Right ventricle myocardium superior (tissue), 1 donor: ENCODE measurements at places on chromosomes 1 and 21. TPM values are rescaled to one million over a fixed set of nuclear protein-coding genes. Genes with fewer than 3 reads are reported as not detected.

DNA sequence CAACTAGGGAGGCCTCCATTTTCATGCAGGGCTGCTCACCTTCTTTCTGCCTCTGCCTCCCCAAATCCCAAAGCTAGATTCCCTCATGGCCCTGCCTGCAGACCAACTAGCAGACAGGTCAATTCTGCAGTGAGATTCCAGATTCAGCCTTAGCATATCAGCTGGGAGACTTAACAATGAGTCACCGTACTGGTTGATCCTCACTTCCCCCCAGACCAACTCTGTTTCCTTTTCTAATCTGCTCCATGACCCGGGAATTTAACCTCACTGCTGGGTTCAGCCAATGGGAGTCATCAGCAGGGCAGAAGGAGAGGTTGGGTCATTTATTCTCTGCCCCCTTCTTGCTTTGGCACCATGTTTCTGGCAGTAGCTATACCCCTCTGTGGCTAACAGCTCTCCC lies 140.6 kb upstream of the GRIK3 start:
- no peak for DNase-seq

DNA sequence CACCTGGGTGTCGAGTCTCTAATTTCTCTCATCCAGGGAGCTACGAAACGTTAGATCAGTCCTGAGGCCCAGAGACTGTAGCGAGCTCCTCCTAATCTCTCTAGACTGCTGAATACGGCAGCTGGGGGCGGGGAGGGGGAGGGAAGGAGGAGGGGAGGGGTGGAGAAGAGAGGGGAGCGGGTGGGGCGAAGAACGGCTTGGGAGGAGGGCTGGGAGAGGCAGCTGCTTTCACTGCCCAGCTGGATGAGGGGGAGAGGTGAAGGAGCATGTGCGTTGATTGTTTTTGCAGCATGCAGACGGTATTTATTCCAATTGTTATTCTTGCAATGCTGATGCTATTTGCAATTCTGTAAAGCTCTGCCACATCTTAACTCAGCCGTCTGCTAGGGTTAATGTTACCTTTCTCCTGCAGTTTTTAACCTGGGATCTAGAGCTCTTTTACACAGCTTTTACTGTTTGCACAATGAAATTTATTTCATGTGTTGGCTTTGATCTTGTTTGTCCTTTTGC lies 790 bp downstream of the DNAJC6 start:
- no peak for DNase-seq

GRCh38 chr1:6360517-6361070 lies 33.0 kb downstream of the ACOT7 start:
- no peak for DNase-seq

DNA sequence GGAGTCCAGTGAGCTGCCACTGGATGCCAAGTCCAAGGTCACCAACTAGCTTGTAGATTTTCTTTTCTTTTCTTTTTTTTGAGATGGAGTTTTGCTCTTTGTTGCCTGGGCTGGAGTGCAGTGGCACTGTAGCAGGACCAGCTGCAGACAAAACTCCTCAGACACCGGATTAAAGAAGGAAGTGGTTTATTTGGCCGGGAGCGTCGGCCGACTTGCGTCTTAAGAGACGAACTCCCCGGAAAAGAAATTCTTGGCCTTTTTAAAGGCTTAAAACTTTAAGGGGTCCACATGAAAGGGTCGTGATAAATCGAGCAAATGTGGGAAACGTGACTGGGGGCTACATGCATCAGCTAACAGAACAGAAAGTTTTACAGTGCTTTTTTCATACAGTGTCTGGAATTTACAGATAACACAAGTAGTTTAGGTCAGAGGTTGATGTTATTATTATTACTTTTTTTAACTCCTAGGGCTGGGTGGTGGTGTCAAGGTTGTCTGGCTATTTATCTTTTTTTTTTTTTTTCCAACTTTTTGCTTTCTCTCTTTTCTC lies 36.4 kb upstream of the CFAP126 start:
- no peak for DNase-seq

DNA sequence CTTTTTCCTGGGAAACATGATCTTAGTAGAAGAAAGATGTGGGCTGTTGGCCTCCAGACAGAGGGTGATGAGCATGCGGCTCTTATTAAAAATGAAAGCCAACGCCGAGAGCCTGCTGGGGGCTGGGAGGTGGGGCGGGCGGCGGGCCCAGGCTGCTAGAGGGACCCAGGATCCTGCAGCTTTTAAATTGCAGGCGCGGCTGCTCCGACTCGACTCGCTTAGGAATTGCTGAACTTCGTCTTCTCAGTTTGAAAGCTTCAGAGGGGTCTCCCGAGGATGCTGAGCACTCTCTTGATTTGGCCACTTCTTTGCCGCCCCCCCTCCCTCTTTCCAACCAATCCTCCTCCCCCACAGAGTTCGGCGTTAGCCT lies 1.2 kb downstream of the AGPAT3 start:
- DNase-seq: peak; percentile 70

- no peak for DNase-seq
Observed at GRCh38 chr1:14017531-14017961, 317.6 kb downstream of the PRDM2 start.

CCDC17 gene
- 1.0 TPM for total RNA-seq

GSTM5 gene
- 2.6 TPM for total RNA-seq

ZNF683 gene
- not detected for total RNA-seq

NTNG1 gene
- 0.46 TPM for total RNA-seq

SLAMF8 gene
- 1.00 TPM for total RNA-seq

HS2ST1 gene
- total RNA-seq: 10.7 TPM

SYCP1 gene
- not detected for total RNA-seq
